AG08395 (cell line): ENCODE measurements at places on chromosomes 3 and 15.

DNA sequence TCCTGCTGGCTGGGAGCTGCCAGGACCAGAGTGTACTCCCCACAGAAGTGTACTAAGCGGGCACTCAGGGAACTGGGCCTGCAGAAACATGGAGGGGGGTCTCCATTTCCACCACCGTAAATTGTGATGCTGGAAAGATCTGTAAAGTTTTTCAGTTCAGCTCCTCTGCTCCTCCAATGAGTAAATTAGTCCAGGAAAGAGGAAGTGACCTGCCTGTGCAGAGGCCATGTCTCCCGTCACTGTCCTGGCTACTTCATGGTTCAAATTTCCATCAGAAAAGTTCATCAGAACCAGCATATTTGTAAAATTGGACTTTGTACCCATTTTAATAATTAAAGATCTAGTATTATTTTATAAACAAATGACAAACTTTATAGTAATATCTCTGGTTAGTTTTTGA lies 226.7 kb upstream of the THBS1 start:
- no peak for DNase-seq

GRCh38 chr3:151923901-151924300 lies 50.5 kb downstream of the SUCNR1 start:
- no peak for DNase-seq

DNA sequence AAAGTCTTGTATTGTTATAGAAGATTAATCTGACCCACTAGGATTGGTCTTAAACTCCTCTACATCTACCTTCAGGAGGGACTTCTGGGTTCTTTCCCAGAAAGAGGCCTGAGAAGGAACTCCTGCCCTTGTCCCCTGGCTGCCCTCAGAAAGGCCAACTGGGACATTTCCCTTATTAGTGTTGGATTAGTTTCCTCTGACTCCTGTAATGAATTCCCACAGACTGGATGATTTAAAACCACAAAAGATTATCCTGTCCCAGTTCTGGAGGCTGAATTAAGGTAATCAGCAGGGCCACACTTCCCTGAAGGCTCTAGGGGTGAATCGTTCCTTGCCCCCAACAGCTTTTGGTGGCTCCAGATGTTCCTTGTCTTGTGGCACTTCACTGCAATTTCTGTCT lies 102.8 kb upstream of the NMNAT3 start:
- DNase-seq: no peak

- DNase-seq: peak; percentile 64
These were observed 175.8 kb downstream of the FOXB1 start for GRCh38 chr15:60179786-60180391.

GRCh38 chr3:146153429-146153828 lies 7.6 kb downstream of the PLOD2 start:
- no peak for DNase-seq

DNA sequence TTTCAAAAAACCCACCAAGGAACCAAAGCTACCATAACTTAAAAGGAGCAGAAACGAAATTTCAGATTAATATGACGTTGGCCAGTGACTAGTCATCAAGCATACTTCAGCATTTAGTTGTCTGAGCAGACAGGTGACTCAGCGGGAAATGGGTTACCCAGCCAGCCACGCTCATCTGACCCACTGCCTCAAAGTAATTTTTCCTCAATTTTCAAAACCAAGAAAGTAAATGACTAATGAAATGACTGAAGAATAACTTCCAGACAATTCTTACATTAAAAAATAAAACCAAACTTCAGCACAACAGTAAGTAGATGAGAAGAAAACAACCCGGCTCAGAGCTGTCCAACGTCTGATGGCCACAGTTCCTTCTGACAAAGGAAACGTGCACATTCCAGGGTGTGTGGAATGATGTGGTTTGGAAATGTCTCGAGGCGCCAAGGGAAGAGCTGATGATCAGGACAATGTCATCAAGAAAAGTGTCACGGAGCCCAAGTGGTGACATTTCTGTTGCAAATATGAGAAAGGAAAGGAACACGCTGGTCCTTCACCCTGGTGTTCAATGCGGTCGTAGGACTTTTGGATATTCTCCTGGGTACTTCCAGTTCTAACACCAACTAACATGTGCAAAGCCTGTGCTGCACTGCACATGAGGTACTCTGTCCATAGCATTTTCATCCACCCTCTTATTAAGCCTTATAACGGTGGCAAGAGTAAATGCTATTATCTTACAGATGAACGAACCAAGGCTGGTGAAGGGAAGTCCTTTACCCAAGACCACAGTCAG lies 79.1 kb downstream of the FOXP1 start:
- peak; percentile 91 for DNase-seq

- DNase-seq: no peak
These were observed 95.4 kb upstream of the CCDC80 start for GRCh38 chr3:112736386-112736785.

GRCh38 chr3:171044835-171045793 lies 18.6 kb upstream of the SLC2A2 start:
- DNase-seq: peak; percentile 80

DNA sequence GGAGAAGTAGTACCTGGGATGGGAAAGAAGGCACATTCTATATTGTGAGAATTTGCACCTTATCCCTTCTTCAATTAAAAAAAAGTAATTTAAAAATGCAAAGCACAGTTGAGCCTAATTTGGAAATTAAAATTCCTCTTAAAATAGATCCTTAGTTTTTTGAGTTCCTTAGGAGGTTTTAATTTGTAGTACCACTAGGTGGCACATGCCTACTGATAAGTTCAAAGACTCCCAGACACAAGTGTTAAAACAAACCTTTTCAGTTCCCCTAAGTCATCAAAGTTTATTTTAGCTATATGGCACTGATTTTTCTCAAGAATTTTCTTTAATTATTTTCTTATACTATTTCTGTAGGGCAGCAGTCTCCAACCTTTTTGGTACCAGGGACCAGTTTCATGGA lies 127.6 kb upstream of the AZI2 start:
- DNase-seq: peak; percentile 43
